ENCODE measurements at places on chromosomes 2 and 18. TPM values are rescaled to one million over a fixed set of nuclear protein-coding genes. Genes with fewer than 3 reads are reported as not detected.

GRCh38 chr18:77524909-77525308 lies 275.3 kb downstream of the GALR1 start:
- no peak for DNase-seq

AMMECR1L gene
- total RNA-seq = 7.2 TPM

RESP18 gene
- total RNA-seq = not detected

TMEM17 gene
- 0.48 TPM for total RNA-seq

BMP10 gene
- 15.4 TPM for total RNA-seq

KRTCAP3 gene
- total RNA-seq = 5.6 TPM

All from right lobe of liver (tissue), 6 donors.